ENCODE measurements at places on chromosomes 7 and 10.

DNA sequence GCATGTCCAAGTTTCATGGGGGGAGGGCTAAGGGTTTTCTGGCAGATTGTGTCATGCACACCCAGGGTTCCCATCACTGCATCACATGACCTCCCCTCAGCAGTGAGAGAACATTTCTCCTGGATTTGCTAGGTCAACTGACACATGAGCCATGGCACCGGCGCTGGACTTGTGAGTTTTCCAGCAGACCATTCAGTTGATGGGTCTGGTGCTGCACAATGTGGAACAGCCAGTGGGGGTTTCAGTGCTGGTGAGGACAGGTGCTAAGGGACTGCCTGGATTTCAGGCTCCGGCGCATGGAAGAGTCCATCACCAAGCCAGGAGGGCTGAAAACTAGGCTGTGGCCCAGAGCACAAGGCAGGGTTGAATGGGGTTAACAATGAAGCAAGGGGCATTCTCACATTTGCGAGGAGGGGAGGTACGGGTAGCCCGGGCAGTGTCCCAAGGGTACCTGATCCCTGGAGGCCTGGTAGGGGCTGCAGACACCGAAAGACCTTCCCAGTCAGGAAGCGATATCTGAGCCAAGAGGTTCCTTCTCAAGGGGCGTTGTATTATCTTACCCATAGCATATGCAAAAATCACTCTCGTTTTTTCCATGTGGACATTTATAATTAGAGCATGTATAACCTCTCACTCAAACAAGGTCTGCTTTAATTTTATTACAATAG lies 203.0 kb downstream of the TNS3 start:
- no peak for DNase-seq

DNA sequence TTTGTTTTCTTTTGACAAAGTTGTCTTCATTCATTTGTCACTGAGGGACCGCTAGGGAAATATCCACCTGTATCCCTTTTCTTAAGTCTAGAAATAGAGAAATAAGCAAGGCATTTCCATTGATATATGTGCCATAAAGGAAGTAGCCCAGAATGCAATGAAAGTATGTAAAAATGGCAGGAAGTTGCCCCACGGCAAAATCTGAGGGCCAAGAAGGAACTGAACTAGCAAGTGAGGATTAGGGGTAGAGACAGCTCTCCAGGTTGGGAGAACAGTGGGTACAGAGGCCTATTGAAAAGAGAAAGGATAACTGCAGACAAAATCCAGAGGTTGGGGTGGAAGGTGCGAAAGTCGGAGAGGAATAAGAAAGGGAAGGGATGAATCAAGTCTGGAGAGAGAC lies 56.6 kb upstream of the TOMM7 start:
- no peak for DNase-seq

DNA sequence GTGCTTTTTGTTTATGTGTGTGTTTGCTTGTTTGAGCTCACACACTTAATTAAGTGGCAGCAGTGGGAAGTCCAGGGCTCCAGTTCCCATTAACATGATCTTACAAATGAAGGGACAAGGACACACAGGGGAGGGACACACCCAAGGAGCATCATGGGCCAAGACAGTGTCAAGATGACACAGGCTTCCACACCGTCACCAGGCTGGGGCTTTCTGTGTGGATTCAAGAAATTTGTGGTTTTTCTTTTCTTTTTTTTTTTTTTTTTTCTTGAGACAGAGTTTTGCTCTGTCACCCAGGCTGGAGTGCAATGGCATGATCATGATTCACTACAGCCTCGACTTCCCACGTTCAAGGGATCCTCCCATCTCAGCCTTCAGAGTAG lies 173.6 kb downstream of the KIAA1217 start:
- no peak for DNase-seq

DNA sequence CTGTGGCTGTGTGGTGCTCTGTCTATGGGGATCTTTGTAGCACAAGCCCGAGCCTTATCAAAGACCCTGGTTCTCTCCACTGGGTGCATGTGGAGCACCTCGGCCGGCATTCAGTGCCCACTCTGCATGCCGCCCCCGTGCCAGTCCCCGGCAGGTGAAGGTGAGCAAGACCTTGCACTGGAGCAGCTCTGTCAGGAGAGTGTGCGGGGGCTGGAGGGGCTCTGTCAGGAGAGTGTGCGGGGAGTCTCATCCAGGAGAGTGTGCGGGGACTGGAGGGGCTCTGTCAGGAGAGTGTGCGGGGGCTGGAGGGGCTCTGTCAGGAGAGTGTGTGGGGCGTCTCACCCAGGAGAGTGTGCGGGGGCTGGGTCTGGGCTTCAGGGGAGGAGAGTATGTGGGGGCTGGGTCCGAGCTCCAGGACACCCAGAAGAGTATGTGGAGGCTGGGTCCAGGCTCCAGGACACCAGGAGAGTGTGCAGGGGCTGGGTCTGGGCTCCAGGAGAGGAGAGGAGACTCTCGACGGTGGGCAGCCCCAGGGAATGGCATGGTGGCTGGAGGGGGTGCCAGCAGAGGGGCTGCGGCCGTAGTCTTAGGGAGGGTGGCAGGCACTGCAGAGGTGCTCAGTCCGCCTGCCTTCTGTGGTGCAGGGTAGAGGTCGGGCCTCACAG lies 40.8 kb downstream of the INPP5A start:
- no peak for DNase-seq

DNA sequence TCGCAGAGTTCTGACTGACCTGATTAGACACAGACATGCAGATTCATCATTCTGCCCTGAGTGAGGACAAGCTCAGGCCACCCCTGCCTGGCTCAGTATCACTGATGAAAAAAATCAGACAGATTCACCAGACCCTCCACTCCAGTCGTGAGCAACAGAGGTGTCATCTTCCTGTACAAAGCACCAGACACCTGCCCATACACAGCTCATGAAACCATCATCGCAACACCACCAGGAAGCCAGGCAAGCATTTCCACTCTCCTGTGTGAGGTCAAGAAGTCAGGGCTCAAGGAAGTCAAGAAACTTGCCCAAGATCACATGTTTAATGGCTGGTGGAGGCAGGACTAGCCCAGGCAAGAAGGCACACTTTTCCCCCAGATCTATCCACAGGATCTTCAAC lies 163.0 kb downstream of the CALN1 start:
- DNase-seq: no peak

GRCh38 chr7:126931581-126931980 lies 321.2 kb downstream of the GRM8 start:
- DNase-seq: no peak
